ENCODE measurements at places on chromosomes 4 and X. TPM values are rescaled to one million over a fixed set of nuclear protein-coding genes. Genes with fewer than 3 reads are reported as not detected.

GRCh38 chr4:34043131-34043530 is 2201.2 kb downstream of the ARAP2 start:
- no peak overlapping the region for H3K4me3 ChIP-seq
- no peak for DNase-seq
- H3K27me3 ChIP-seq, result no peaks in the 10 kb centered on the region
- no peaks in the 10 kb centered on the region for H3K4me1 ChIP-seq

DNA sequence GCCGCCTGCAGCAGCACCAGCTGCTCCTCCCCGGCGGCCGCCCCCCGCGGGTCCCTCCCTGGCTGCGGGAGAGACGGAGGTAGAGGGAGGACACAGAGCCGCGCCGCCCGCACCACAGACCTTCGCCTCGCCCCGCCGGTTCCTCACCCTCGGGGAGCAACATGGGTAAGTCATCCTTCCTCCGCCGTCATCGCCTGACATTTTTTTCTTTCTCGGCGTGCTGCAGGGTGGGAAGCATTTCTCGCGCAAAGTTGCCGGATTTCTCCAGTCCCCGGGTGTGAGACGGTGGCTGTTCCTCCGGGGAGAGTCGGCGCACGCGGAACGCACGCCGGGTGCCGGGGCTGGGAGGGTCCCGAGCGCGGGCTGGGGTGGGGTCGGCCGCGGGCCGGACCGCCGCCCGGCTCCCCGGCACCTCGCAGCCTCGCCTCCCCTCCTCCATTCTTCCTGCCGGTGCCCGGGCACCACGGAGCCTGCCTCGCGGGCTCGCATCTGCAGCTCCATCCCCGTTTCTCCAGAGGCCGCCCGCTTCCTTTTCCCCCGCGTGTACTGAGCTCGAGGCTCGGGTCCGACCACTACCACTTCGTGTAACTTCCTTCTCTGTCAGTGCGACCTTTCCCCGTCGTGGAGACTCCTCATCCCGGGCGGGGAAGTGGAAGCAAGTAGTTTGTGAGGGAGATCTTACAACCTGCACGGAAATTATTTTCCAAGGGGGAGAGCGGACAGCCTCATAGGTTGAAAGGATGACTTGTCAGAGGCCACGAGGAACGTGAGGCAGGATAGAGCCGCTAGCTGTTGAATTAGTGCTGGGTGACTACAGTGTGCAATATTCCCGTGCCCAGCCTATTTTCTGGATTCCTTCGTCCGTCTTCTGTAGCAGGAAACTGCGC is 464 bp downstream of the RAP1GDS1 start:
- H3K27ac ChIP-seq, result peak overlapping the region; percentile 44
- no peaks in the 10 kb centered on the region for H3K36me3 ChIP-seq
- peak overlapping the region; percentile 80 for H3K4me3 ChIP-seq
- no peaks in the 10 kb centered on the region for H3K27me3 ChIP-seq
- peaks cover 22% of the 10 kb centered on the region for H3K4me1 ChIP-seq

DNA sequence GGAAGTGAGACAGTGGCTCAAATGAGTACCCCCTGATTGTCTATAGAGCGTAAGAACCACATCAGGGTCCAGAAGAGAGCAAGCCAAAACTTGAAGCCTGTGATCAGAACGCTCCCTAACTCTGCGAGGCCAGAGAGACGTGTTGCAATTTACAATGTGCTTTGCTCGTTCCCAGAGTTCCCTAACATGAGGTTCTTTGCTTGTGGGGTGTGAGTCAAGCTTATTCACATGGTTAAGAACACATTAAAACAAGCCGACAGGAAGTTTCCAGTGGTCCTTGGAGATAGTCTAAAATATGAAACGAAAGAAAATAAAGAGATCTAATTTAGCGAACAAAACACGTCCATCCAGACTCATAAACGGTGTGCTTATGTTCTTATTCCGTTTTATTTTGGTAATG is 702.3 kb downstream of the TRIML1 start:
- H3K27ac ChIP-seq, result no peak overlapping the region
- no peak overlapping the region for H3K4me3 ChIP-seq
- H3K36me3 ChIP-seq, result no peaks in the 10 kb centered on the region
- no peaks in the 10 kb centered on the region for H3K4me1 ChIP-seq

- peaks cover 4% of the 10 kb centered on the region for H3K4me1 ChIP-seq
- H3K27me3 ChIP-seq, result no peaks in the 10 kb centered on the region
- H3K36me3 ChIP-seq, result no peaks in the 10 kb centered on the region
- H3K4me3 ChIP-seq, result no peak overlapping the region
Observed at GRCh38 chr4:112321776-112322684, 24.9 kb downstream of the ALPK1 start.

GRCh38 chr4:136741468-136741867 is 790.8 kb downstream of the PCDH18 start:
- peaks cover 4% of the 10 kb centered on the region for H3K4me1 ChIP-seq
- no peaks in the 10 kb centered on the region for H3K27me3 ChIP-seq
- no peaks in the 10 kb centered on the region for H3K36me3 ChIP-seq
- H3K4me3 ChIP-seq, result no peak overlapping the region
- DNase-seq, result peak; percentile 50

- H3K36me3 ChIP-seq, result no peaks in the 10 kb centered on the region
- no peaks in the 10 kb centered on the region for H3K27me3 ChIP-seq
- no peak overlapping the region for H3K27ac ChIP-seq
- H3K4me1 ChIP-seq, result no peaks in the 10 kb centered on the region
- no peak overlapping the region for H3K4me3 ChIP-seq
Observed at GRCh38 chrX:21959362-21960051, 19.0 kb downstream of the SMS start.

- H3K27ac ChIP-seq, result no peak overlapping the region
- no peaks in the 10 kb centered on the region for H3K4me1 ChIP-seq
- no peaks in the 10 kb centered on the region for H3K27me3 ChIP-seq
- H3K4me3 ChIP-seq, result no peak overlapping the region
Observed at GRCh38 chr4:147591106-147591505, 26.1 kb upstream of the TMEM184C start.

GRCh38 chrX:13721819-13722519 is 12.5 kb downstream of the TRAPPC2 start:
- no peak overlapping the region for H3K27ac ChIP-seq
- H3K36me3 ChIP-seq, result peaks cover 4% of the 10 kb centered on the region
- DNase-seq, result no peak

GRCh38 chr4:71878376-71878775 is 94.5 kb upstream of the GC start:
- H3K36me3 ChIP-seq, result no peaks in the 10 kb centered on the region
- DNase-seq, result no peak
- H3K4me3 ChIP-seq, result no peak overlapping the region
- H3K27me3 ChIP-seq, result no peaks in the 10 kb centered on the region

DNA sequence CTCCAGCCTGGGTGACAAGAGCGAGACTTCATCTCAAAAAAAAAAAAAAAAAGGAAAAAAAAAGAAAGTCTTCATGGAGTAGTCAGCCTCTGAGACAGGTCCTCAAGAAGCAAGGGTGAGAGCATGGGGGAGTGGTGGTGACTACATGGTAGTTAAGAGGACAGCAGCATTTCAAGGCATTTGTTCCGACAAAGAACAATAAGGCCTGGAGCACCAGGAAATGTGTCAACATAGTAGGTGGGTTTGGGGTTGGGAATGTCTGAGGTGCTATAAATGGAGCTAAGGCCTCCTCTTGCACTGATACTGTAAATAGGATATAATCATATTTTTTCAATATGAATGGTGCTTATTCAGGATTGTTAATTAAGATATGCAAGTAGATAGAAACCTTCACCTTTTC is 34.4 kb downstream of the GPR82 start:
- H3K27me3 ChIP-seq, result no peaks in the 10 kb centered on the region
- peaks cover 2% of the 10 kb centered on the region for H3K4me1 ChIP-seq
- H3K36me3 ChIP-seq, result no peaks in the 10 kb centered on the region

DNA sequence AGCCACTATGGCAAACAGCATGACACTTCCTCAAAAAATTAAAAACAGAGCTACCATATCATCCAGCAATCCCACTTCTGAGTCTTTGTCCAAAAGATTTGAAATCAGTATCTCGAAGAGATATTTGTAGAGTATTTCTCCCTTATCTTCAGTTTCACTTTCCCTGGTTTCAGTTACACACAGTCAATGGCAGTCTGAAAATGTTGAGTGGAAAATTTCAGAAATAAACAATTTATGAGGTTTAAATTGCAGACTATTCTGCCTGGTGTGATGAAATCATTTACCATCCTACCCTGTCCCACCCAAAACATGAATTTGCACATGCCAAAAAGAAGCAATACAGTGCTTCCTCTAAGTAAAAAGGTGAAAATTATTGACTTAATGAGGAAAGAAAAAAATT is 43.9 kb downstream of the NPY2R start:
- no peak overlapping the region for H3K4me3 ChIP-seq
- H3K27me3 ChIP-seq, result no peaks in the 10 kb centered on the region
- no peak for DNase-seq
- H3K27ac ChIP-seq, result no peak overlapping the region
- no peaks in the 10 kb centered on the region for H3K36me3 ChIP-seq
- no peaks in the 10 kb centered on the region for H3K4me1 ChIP-seq

Gene TMEM255A
- not detected for total RNA-seq

DNA sequence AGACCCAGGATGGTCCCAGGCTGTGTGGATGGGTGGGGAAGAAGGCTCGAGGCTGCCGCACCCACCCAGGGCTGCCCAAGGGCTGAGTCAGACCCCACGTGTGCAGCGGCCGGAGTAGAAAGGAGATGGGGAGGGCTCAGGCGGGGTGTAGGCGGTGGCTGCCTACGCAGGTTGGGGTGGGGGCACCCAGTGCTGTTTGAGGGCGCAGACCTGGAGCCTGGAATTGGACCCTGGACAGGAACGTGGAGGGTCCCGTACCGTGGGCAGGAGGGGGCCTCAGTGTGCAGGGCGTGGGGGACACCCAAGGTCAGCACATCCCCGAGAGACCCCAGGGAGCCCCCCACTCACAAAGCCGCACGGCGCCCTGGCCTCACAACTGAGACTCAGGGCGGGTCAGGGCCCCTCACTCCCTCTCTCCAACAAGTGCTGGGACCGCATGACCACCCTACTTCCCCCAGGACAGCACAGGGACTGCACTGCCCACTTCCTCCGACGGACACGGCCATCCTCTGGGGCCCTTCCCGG is 79.9 kb downstream of the FAM53A start:
- H3K27me3 ChIP-seq, result no peaks in the 10 kb centered on the region
- H3K4me1 ChIP-seq, result no peaks in the 10 kb centered on the region
- no peak overlapping the region for H3K4me3 ChIP-seq
- H3K36me3 ChIP-seq, result no peaks in the 10 kb centered on the region
- no peak overlapping the region for H3K27ac ChIP-seq

GRCh38 chrX:39577985-39578869 is 519.5 kb downstream of the BCOR start:
- no peaks in the 10 kb centered on the region for H3K27me3 ChIP-seq
- no peaks in the 10 kb centered on the region for H3K4me1 ChIP-seq
- no peaks in the 10 kb centered on the region for H3K36me3 ChIP-seq
- H3K27ac ChIP-seq, result no peak overlapping the region
- H3K4me3 ChIP-seq, result no peak overlapping the region

- no peaks in the 10 kb centered on the region for H3K27me3 ChIP-seq
- H3K4me1 ChIP-seq, result no peaks in the 10 kb centered on the region
Observed at GRCh38 chr4:4524364-4524763, 17.5 kb downstream of the STX18 start.

- H3K27ac ChIP-seq, result no peak overlapping the region
- no peak overlapping the region for H3K4me3 ChIP-seq
- no peaks in the 10 kb centered on the region for H3K27me3 ChIP-seq
Observed at GRCh38 chr4:100548200-100548560, 30.4 kb upstream of the EMCN start.

GRCh38 chr4:153005899-153006381 is 69.8 kb downstream of the FHDC1 start:
- no peaks in the 10 kb centered on the region for H3K36me3 ChIP-seq
- H3K27me3 ChIP-seq, result peaks cover 2% of the 10 kb centered on the region
- peak; percentile 18 for DNase-seq

DNA sequence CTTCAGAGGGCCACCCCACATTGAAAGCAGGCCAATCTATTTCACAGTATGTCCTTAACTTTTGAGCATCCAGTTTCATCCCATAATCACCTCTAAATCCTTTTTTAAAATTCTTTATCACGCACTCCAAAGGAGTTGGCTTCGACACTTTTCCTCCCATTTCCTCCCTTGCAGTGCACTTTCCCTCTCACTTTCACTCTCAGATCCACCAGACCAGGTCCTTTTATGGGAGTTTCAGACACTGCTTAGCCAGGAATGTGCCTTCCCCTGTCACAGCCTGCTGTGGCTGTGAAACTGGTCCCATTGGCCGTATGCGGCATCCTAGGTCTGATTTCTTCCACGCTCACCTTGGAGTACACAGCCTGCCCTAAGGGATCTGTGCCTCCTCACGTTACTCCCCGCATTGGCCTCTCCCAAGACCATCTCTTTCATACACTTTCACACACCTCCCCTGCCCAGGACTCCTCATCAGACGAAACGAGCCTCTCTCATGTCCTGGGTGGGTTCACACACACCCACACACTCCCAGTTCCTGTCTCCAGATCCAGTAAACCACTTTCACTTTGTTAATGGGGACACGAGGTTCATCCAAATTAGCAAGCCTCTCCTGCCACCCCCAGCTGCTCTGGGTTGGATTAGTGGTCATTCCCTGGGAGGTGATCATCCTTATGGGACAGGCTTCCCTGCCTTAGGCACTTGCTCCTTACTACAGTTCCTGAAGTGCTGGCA is 10.0 kb upstream of the RHOXF2B start:
- DNase-seq, result no peak
- no peaks in the 10 kb centered on the region for H3K4me1 ChIP-seq
- no peak overlapping the region for H3K4me3 ChIP-seq
- no peaks in the 10 kb centered on the region for H3K36me3 ChIP-seq
- no peaks in the 10 kb centered on the region for H3K27me3 ChIP-seq

DNA sequence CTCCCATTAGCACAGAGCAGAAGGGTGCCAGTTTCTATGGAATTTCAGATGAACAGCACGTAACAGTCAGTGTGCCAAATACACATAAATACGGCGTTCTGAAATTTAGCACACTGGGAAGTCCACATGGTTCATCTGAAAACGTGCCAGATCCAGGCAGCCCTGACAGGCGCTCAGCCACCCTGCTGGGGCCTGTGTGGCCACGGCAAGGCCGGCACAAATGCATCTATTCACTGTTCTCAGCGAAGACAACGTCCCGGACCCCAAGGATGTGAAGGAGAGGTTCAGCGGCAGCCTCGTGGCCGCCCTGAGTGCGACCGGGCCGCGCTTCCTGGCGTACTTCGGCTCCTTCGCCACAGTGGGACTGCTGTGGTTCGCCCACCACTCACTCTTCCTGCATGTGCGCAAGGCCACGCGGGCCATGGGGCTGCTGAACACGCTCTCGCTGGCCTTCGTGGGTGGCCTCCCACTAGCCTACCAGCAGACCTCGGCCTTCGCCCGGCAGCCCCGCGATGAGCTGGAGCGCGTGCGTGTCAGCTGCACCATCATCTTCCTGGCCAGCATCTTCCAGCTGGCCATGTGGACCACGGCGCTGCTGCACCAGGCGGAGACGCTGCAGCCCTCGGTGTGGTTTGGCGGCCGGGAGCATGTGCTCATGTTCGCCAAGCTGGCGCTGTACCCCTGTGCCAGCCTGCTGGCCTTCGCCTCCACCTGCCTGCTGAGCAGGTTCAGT is 15.6 kb downstream of the DGKQ start:
- H3K27ac ChIP-seq, result no peak overlapping the region
- H3K4me3 ChIP-seq, result no peak overlapping the region
- H3K27me3 ChIP-seq, result no peaks in the 10 kb centered on the region
- DNase-seq, result no peak
- H3K4me1 ChIP-seq, result no peaks in the 10 kb centered on the region
- no peaks in the 10 kb centered on the region for H3K36me3 ChIP-seq

GRCh38 chr4:173415885-173416653 is 17.2 kb upstream of the SCRG1 start:
- DNase-seq, result no peak
- H3K27ac ChIP-seq, result no peak overlapping the region
- no peak overlapping the region for H3K4me3 ChIP-seq
- H3K27me3 ChIP-seq, result no peaks in the 10 kb centered on the region

GRCh38 chr4:184309241-184310170 is 91.8 kb upstream of the ENPP6 start:
- no peaks in the 10 kb centered on the region for H3K36me3 ChIP-seq
- no peaks in the 10 kb centered on the region for H3K27me3 ChIP-seq
- peak overlapping the region; percentile 21 for H3K27ac ChIP-seq
- DNase-seq, result no peak

All from endothelial cell of umbilical vein (primary cell).